ENCODE measurements at places on chromosomes 16 and 17. TPM values are rescaled to one million over a fixed set of nuclear protein-coding genes. Genes with fewer than 3 reads are reported as not detected.

Gene GUCY2D
- not detected for polyA plus RNA-seq

Gene PPP1R27
- polyA plus RNA-seq: 0.17 TPM

Gene MT4
- polyA plus RNA-seq: not detected

Gene KRTAP4-6
- not detected for polyA plus RNA-seq

- DNase-seq: peak; percentile 97
Measured at GRCh38 chr17:78979780-78980623, at the start of gene LGALS3BP. Gene LGALS3BP, minus strand, starts transcription at chr17:78979923. Its CDS starts 2,732 bp downstream, at chr17:78977191.

DNA sequence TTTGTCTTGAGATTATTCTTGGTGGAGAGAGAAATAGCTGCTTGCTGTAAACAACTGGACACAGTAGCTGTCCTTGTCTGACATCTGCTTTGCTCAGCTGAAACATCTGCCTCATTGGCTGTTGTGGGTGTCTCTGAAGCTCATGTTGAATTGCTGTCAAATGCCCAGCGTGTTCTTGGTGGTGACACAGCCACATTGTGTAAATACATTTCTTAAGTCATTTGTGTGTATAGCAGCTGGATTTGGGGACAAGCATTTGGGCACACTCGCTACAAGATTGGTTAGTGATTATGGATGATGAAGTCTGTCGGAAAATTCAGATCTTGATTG, 5.3 kb downstream of the FAM234A start:
- peak; percentile 39 for DNase-seq

- DNase-seq: no peak
Measured at GRCh38 chr16:74766729-74767128, 7.9 kb downstream of the FA2H start.

GRCh38 chr16:13269359-13269758, 368.0 kb downstream of the SHISA9 start:
- DNase-seq: no peak

- DNase-seq: no peak
Measured at GRCh38 chr16:23058576-23058975, 90.7 kb downstream of the USP31 start.

- no peak for DNase-seq
Measured at GRCh38 chr17:81593105-81593871, 41.1 kb upstream of the FAAP100 start.

DNA sequence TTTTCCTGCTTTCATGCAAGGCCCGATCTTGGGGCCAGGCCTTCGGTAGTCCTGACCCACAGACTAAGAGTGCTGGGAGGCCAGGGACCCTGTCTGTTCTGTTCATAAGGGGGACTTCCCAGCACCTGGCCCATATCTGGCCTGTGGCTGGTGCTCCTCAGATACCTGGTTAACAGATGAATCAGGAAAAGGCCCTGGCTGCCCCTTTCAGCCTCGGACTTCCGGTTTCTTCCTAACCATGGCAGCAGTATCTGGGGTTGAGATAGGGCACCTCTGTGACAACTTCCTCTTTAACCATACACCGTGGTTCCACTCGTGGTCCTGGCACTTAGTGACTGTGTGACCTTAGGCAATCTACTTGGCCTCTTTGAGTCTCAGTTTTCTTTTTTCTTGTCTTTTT, 18.4 kb downstream of the PLCG2 start:
- no peak for DNase-seq

DNA sequence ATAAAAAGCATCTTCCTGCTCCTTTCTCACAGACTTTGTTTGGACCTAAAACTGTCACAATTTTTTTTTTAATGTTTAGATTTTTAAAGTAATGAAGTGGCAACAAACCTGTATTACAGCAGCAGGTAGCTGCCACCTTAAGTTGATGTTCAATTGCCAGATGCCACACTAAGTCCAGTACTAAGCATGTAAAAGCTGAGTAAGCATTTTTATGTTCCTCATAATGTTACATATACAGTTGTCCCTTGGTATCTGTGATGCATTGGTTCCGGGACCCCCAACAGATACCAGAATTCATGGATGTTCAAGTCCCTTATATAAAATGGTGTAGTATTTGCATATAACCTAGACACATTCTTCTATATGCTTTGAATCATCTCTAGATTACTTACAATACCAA, 45.1 kb downstream of the TNRC6A start:
- no peak for DNase-seq

- no peak for DNase-seq
Measured at GRCh38 chr17:50601823-50602375, 32.8 kb upstream of the ABCC3 start.

Measured in HepG2 (cell line).